ENCODE measurements at places on chromosomes 4 and X. TPM values are rescaled to one million over a fixed set of nuclear protein-coding genes. Genes with fewer than 3 reads are reported as not detected.

DNA sequence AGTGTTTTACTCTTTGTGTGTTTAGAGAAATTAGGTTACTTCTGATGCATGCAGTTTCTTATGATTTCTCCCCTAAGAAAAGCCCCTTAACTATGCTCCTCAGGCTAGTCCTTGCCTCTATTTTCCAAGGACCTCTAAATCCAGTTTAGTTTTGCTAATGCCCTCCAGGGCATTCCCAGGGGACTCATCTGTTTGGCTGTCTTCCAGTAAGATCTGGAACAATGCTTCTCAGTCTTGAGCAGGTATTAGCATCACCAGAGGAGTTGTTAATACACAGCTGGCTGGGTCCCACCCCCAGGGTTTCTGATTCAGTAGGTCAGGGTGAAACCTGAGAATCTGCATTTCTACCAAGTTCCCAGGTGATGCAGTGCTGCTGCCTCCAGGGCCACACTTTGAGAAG, 56.9 kb downstream of the OTC start:
- H3K4me3 ChIP-seq: no peak overlapping the region
- H3K27me3 ChIP-seq: peaks cover 6% of the 10 kb centered on the region
- DNase-seq: no peak

DNA sequence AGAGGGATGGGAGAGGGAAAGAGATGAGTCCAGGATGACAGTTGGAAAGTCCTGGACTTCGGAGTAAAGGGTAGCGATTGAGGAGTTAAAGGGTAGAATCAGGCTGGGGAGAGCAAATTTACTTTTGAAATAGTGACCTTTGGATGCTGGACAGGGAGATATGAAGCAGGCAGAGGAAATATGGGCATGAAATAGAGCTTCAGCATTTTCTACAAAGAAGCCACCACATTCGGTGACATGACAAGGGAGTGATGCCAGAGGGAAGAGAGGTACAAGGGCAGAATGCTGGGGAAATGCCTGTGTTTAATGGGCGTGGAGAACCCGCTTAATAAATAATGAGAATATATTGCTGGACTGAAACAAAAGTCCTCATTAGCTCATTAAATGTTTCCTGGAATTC, 92.7 kb downstream of the TBL1X start:
- DNase-seq: no peak
- no peak overlapping the region for H3K4me3 ChIP-seq
- H3K27ac ChIP-seq: no peak overlapping the region

- H3K36me3 ChIP-seq: no peaks in the 10 kb centered on the region
- no peak for DNase-seq
- H3K4me1 ChIP-seq: no peaks in the 10 kb centered on the region
- H3K27ac ChIP-seq: no peak overlapping the region
- no peak overlapping the region for H3K4me3 ChIP-seq
- H3K27me3 ChIP-seq: no peaks in the 10 kb centered on the region
Observed at GRCh38 chr4:67565284-67565683, 6.8 kb downstream of the STAP1 start.

GRCh38 chr4:71473541-71474240, 134.9 kb downstream of the SLC4A4 start:
- no peaks in the 10 kb centered on the region for H3K4me1 ChIP-seq
- no peak overlapping the region for H3K4me3 ChIP-seq
- H3K27me3 ChIP-seq: no peaks in the 10 kb centered on the region
- DNase-seq: no peak

DNA sequence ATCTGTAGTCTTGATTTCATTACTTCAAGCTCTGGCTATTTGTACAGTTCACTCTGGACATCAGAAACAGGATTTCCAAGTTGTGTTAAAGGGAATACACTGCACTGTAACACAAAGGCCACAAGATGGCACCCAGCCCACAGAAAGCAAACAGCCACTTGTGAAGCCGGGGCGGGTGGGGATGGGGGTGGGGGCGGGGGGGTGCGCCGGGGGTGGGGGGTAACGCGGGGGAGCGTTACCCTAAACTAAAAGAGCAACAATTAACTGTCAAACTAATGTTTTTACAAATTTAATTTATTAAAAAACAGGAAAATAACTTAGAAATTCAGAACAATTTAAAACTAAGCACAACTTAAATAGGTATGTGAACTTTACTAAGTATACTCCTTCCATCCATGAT, 27.3 kb downstream of the PRDX4 start:
- no peak overlapping the region for H3K27ac ChIP-seq
- H3K36me3 ChIP-seq: no peaks in the 10 kb centered on the region
- H3K27me3 ChIP-seq: no peaks in the 10 kb centered on the region
- H3K4me1 ChIP-seq: no peaks in the 10 kb centered on the region

- H3K27ac ChIP-seq: no peak overlapping the region
- no peaks in the 10 kb centered on the region for H3K36me3 ChIP-seq
- DNase-seq: no peak
- H3K27me3 ChIP-seq: no peaks in the 10 kb centered on the region
- no peak overlapping the region for H3K4me3 ChIP-seq
- no peaks in the 10 kb centered on the region for H3K4me1 ChIP-seq
Observed at GRCh38 chr4:106864231-106864630, 171.9 kb downstream of the DKK2 start.

CD99 gene
- 124 TPM for total RNA-seq
